Fibroblast of skin of right biceps (primary cell): ENCODE measurements at places on chromosomes 6 and 20.

DNA sequence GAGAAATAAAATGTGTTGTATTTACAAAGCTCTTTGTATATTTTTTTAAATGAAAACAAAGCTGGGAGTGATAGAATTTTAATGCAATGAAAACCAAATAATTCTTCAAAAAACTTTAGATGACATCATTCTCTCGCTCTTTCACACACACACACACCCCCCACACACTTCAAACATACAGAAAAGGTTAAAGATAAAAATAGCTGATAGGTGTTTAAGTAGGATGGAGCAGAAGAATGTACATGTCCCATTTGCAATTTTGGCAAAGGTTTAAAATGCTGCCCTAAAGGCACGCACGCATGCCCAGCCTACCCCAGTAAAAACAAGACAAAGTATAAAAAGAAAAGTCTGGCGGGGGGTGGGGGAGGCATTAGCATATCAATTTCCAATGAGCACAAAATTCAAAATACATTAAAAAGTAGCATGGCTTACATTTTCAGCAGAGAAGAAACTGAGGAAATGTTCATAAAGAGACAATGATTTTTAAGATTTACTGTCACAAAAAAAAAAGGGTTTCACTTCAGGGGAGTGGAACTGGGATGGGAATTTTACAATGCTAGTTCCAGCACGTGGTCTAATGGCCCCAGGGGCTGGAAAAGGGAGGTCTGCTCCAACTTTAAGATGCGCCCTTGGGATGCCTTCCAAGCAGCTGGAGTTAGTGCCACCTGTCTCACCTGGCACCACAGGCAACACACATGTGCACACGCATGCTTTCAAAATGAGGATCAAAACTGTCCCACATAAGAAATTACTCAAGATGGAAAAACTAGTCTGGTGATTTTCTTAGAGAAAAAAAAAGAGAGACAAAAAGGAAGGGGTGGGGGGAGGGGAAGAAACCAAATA, 55.1 kb upstream of the NFATC2 start:
- DNase-seq, result no peak

DNA sequence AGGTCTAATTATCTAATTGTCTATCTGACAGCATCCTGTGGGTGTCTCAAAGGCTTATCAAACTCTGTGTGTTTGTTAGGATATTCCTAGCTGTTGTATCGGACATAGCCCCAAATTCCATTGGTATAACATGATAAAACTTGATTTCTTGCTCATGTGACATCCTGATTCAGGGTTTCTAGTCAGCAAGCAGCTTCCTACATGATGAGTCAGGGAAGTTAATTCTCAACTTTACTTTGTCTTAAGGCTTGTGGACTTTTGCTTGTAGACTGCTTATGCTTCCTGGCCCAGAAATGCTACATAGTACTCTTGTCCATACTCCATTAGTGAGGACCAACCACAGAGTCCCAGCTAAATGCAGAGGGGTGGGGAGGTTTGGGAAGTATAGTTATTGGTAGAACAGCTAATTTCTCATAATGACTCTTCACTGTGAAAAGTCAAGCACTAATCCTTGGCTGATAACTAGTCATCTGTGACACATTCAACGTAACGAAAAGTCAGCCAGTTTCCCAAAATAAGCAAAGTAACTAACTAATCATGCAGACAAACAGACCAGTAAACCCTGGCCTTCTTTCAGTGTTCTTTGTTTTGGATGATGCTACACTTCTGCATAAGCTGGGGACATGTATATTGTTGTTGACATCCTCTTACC, 25.8 kb downstream of the NKAIN2 start:
- DNase-seq, result peak; percentile 74

- DNase-seq, result no peak
These were observed 42.7 kb downstream of the MGME1 start for GRCh38 chr20:18011482-18011881.

GRCh38 chr6:33641144-33641543, 20.0 kb downstream of the ITPR3 start:
- no peak for DNase-seq

DNA sequence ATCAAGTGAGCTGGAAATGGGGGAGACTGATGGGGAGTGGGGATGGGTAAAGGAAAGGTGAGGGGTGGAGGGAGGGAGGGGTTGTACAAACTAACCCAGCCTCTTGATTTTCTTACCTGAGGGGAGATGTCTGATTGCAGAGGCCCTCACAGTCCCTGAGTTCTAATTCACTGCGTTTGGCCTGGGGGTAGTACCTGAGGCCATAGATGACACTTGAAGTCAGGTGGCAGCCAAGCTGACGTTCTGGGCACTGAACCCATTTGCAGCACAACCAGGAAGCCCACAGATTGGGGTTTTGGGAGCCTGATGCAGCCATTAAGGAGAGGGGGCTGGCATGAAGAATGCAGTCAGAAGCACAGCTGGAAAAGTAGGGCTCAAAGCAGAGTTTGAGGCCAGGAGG, 153.8 kb upstream of the DTNBP1 start:
- DNase-seq, result no peak

GRCh38 chr20:45117581-45117980, 2.6 kb upstream of the WFDC5 start:
- DNase-seq, result no peak

- DNase-seq, result no peak
These were observed 46.4 kb upstream of the PMEPA1 start for GRCh38 chr20:57756213-57756612.

GRCh38 chr6:5116243-5116991, 31.3 kb downstream of the PPP1R3G start:
- no peak for DNase-seq

DNA sequence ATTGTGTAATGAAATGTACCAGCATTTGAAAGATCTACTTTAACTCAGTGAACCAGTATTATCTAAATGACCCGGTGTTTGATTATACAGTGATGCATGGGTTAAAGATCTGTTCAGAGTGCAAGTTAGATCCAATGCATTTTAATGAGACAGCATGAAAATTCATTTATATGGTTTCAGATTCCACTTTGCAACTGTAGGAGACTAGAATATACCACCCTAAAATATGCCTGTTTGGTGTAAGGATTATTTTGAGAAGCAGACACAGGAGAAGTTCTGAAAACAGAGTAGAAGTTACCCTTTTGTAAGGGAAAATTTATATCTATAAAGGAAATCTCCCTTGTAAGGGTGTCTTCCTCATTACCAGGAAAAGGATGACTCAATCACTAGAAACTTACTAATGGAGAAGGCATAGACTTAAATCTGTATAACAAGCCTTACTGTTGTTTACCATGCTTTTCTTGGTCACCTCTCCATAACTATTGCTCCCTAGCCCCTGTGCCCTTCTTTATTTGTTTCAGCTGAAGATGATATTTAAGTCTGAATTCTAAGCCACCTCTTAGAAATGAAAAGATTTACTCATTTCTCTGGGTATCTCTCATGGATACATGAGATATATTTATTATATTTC, 105.4 kb downstream of the NCOA3 start:
- peak; percentile 68 for DNase-seq

DNA sequence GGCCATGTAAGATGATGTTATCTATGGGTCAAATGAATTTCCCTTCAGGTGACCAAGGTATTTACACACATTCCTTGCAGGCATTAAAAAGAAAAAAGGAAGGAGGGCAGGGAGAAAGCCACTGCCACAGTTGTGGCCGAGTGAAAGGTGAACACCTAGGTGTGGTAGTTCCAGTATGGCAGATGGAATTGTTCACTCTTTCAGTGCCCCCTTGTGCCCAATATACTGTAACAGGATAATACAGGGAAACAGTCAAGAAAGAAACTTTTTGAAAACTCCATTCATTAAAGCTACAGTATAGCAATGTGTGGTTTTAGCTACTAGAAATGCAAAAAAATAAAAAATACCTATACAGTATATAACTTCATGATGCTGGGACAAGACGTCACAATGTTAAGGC, 52.1 kb downstream of the BMP2 start:
- DNase-seq, result no peak

- DNase-seq, result no peak
These were observed 272.1 kb downstream of the ZFAND3 start for GRCh38 chr6:38091613-38092012.

DNA sequence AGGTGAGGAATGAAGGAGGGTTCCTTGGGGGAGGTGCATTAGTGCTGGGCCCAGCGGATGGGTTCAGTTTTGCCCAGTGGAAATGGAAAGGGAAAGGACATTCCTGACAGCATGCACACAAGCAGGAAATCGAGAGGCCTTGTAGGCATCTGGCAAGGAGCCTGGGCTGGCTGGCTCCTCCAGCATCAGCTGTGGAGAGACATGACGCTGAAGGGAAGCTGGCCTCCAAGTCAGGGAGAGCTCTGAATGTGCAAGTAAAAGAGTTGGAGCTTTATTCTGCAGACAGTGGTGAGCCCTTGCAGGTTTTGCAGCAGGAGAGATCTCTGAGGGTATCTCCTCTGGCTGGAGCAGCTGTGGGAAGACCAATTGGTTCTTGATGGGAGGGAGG, 154.3 kb downstream of the MRPL14 start:
- peak; percentile 91 for DNase-seq

DNA sequence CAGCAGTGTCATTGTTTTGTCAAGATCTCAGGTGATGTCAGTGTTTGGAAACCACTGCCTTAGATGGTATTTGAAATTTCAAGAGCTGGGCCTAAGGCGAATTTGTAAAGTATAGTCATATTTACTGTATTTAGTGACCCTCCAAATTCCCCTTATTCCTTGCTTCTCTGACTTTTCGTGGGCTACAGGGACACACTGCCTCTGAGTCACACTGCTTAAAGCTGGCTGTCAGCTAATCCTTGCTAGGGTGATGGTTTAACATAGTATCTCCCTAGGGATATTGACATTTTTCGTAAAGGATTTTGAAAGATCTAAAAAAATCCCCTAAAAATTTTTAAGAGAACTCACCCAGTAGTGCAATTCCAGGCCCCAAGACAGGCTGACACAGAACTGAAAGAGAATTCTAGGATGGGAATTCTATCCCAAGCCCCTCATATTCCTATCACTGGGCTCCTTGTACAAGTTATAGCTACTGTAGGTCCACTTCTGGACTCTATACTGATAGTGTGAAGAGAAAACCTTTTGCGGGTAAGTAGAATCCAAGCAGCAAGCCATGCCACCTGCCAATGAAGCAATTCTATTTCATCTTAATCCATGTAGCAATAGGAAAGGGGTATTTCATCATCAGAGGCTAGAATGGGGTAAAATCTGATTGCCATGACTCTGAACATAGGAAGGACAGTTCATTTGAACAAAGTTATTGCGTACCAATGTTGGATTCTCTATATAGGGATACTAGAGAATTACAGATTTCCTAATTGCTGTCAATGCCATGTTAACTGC, 4.3 kb downstream of the BMP6 start:
- peak; percentile 26 for DNase-seq

DNA sequence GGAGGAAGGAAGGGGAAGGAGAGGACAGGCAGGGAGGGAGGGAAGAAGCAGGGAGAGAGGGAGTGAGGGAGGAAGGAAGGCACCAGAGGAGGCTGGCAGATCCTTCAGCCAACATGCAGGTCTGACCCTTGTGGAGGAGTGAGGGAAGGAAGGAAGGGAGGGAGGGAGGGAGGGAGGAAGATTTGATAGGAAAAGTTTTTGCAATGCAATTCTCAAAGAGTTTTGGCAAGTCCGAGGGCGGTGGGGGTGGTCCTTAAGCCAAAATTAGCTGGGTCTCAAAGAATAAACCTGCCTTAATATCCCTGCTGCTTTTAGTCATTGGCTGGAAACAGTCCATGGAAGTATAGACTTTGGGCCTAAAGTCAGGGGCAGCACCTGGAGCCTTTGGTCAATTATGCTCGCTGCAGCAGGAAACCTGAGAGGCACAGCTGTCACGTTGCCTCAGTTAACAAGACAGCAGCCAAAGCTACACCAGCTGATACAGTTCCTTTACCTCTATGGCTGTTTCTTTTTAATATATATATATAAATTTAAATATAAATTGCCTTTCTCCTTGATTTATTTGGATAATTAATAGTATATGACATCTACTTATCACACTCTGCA, 115.7 kb upstream of the RALGAPA2 start:
- DNase-seq, result no peak

- peak; percentile 54 for DNase-seq
These were observed 1.1 kb upstream of the JPH2 start for GRCh38 chr20:44187772-44188709.

DNA sequence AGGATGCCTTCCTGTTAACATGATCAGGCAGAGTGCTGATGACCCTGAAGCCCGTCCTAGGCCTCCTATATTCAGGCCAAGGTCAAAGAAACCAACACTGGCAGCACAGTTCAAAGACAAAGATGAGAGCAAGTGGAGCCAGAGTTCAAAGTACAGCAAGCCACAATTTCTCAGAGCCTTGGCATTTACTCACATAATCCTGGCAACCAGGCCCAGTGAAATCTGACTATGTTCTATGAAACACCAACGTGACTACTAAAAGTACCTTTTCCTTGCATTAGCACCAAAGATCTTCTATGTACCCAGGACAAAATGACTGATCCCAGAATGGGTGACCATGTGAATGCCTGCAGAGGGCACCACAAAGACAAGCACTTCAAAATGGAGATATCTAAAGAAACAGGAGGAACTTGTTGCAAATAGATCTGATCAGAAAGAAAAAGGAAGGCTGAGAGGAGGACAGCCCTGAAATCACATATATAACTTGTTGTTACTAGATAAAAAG, 3.9 kb downstream of the NFS1 start:
- no peak for DNase-seq

DNA sequence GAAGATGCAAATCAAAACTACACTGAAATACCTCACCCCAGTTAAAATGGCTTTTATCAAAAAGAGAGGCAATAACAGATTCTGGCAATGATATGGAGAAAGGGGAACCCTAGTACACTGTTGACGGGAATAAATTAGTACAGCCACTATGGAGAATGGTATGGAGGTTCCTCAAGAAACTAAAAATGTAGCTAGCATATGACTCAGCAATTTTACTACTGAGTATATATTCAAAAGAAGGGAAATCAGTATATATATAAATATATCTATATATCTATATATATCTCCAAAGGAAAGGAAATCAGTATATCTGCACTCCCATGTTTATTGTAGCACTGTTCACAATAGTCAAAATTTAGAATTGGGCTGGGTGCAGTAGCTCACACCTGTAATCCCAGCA, 113.9 kb downstream of the KLHL32 start:
- DNase-seq, result no peak

- peak; percentile 91 for DNase-seq
These were observed 82.9 kb downstream of the ADGRG6 start for GRCh38 chr6:142384519-142385254.

DNA sequence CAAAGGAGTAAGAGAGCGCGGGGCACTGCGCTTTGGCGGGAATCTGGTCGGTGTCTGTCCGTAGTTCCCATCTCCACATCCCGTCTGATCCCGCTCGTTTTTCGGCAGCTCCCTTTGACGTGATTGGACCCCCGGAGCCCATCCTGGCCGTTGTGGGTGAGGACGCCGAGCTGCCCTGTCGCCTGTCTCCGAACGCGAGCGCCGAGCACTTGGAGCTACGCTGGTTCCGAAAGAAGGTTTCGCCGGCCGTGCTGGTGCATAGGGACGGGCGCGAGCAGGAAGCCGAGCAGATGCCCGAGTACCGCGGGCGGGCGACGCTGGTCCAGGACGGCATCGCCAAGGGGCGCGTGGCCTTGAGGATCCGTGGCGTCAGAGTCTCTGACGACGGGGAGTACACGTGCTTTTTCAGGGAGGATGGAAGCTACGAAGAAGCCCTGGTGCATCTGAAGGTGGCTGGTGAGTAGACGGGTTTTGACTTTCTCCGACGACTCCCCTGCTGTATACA, 1.4 kb downstream of the BTN1A1 start:
- DNase-seq, result peak; percentile 34
